ENCODE measurements at places on chromosomes 7 and 10. TPM values are rescaled to one million over a fixed set of nuclear protein-coding genes. Genes with fewer than 3 reads are reported as not detected.
A peak's percentile ranks its signal among the peaks of the same experiment; 100 is the strongest.

- no peak for DNase-seq
Observed at GRCh38 chr10:68462536-68462935, 9.2 kb downstream of the DNA2 start.

GRCh38 chr10:98376485-98376884 lies 38.5 kb downstream of the PYROXD2 start:
- DNase-seq = peak; percentile 30

- no peak for DNase-seq
Observed at GRCh38 chr7:143214789-143215679, 6.8 kb upstream of the TAS2R40 start.

DNA sequence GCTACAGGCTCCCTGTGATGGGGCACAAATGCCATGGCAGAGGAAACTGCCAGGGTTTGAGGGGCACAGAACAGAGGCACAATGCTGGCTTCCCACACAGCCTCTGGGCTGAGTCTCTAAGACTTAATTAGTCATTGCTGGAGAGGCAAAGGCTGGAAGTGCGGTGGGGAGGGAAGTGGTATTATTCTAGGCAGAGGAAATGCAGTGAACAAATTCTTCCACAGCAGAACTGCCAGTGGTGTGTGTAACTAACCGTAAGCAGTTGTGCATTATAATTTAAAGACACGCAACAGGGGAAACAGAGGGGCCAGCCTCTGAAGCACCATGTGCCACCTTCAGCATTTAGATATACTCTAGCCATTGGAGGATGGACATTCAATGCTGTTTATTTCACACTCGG lies 12.8 kb downstream of the ICA1 start:
- DNase-seq = no peak

DNA sequence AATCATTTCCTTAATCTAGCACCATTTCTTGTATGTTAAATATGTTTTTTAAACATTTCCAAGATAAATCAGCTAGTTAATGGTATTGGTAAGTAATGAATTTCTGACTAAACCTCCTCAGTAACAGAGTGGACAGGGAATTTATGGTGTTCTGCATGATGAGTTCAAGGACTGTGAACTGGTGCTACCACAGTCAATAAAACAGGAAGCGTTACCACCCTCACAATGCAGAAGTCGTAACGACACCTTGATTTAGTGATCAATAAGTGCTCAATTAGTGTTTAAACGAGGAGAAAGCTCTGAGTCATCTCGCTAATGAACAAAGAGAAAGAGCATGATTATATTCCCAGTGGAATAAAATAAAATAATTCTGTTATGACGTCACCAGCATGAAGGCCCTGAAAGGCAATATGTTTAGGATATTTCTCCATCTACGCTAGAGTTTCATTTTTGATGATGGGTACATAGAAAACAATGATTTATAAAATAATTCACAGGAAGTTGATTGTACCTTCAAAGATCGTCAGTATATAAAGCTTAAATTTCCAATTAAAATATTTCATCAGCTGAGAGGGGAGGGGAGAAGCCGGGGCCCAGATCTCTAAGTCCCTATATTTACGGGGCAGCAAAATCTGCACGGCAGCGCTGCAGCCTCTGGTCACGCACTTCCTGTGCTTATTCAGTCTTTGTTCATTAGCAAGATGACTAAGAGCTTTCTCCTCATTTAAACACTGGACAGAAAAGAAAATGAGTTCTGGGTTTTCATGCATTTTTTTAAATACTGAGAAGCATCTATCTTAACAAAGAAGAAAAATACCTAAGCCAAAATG lies 400.5 kb downstream of the PTPRN2 start:
- no peak for DNase-seq

DNA sequence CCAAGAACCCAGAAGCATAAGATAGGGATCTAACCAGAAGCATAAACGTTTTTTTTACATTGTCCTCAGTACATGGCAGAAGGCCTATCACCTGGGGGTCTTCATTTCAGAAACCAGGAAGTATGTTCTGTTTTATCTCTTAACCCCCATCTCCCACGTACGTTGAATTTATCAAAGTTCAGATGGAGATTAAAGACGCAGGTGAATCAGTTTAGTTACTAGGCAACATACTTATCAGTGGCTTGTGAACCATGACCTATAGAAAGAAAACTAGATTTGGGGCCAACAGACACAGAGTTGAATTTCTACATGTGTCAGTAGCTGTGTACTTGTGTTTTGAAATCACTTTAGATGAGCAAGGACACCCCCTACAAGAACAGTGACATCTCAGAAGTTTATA lies 122.7 kb downstream of the GPR158 start:
- DNase-seq = no peak

SSBP1 gene
- total RNA-seq = 80.2 TPM

SORCS1 gene
- total RNA-seq = 0.16 TPM

PIK3CG gene
- 7.9 TPM for total RNA-seq

TWNK gene
- 7.5 TPM for total RNA-seq

Data from mesenteric fat pad (tissue), 1 donor.